ENCODE measurements at places on chromosomes 2 and 18.

DNA sequence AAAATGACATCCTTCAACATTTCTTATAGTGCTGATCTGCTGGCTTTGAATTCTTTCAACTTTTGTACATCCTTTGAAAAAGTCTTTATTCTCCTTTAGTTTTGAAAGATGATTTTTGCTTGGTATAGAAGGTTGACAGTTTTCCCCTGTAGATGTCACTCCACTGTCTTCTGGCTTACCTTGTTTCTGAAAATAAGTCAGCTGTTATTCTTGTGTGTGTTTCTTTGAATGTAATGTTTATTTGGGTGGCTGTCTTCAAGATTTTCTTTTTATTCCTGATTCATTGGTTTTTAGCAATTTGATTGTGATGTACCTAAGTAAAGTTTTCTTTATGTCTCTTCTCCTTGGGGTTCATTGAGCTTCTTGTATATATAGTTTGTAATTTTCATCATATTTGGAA is 47.6 kb downstream of the ACTR3 start:
- DNase-seq: no peak

DNA sequence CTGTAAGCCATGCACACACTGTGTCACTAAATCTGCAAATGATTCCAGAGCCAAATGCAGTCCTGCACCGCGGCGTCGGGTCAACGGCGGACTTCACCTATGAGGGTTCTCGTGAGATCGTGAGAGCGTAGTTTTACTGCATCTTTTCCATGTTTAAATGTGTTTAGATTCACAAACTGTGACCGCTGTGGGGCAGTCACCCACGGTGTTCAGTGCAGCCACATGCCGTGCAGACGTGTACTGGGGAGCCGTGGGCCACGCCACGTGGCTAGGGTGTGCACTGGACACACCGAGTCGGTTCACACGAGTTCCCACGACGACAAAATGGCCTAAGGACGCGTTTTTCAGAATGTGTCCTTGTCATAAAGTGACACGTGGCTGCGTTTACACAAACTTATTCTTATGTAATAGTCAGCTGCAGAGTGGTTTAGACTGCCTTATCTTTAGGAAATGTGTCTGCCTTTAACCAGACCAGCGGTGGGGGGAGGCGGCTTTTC is 34.1 kb downstream of the NFATC1 start:
- DNase-seq: no peak

DNA sequence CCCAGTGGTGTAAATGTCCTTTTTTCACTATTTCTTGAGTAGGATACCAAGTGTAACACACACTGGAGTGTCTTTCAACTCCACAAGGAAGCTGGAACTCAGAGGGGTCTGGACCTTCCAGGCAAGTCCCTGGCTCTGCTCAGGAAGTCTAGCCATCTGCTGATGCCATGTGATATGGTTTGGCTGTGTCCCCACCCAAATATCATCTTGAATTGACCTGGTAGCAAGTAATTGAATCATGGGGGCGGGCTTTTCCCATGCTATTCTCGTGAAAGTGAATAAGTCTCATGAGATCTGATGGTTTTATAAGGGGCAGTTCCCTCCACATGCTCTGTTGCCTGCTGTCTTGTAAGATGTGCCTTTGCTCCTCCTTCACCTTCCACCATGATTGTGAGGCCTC is 99.4 kb upstream of the CDC42EP3 start:
- no peak for DNase-seq

GRCh38 chr2:158782136-158782535 is 13.0 kb upstream of the DAPL1 start:
- DNase-seq: no peak

- no peak for DNase-seq
These were observed 51.2 kb downstream of the SLC14A2 start for GRCh38 chr18:45666520-45666919.

- DNase-seq: no peak
These were observed 77.2 kb upstream of the NDUFV2 start for GRCh38 chr18:9025091-9025838.

- no peak for DNase-seq
These were observed 18.6 kb downstream of the ERMN start for GRCh38 chr2:157307021-157307420.

GRCh38 chr2:181164699-181165098 is 184.3 kb downstream of the UBE2E3 start:
- no peak for DNase-seq

DNA sequence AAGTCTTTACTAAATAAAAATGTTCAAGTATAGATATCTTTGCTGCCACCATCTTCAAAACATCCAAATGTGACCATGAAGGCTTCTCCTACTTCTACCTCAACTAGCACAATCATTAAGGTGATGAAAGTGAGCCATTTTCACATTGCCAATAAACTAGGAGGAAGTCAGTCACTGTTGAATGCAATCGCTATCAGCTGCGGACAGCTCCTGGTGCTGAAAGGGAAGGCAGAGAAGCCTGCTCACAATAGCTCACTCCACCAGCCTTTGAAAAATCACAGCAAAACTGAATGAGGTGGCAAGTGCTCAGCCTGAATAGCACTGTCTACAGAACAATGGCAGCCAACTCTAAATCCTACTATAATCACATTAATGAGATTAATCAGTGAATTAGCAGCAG is 2.2 kb downstream of the MYT1L start:
- DNase-seq: no peak

DNA sequence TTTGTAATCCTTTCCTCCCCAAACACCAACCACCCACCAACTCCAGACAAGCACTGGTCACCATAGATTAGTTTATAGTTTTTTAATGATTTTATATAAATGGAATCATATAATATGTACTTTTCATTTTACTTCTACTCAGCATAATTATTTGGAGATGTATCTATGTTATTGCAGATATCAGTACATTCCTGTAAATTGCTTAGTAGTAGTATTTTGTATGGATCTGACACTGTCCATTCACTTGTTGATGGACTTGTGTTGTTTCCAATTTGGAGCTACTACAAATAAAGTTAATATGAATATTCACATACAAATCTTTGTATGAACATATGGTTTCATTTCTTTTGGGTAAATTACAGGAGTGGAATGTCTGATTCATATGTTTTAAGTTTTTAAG is 31.0 kb downstream of the ZC3H15 start:
- DNase-seq: no peak

GRCh38 chr2:88483200-88483599 is 30.7 kb upstream of the FOXI3 start:
- no peak for DNase-seq

GRCh38 chr2:157838442-157839161 is 37.5 kb downstream of the ACVR1 start:
- no peak for DNase-seq

GRCh38 chr2:133346654-133347053 is 221.6 kb downstream of the NCKAP5 start:
- no peak for DNase-seq

DNA sequence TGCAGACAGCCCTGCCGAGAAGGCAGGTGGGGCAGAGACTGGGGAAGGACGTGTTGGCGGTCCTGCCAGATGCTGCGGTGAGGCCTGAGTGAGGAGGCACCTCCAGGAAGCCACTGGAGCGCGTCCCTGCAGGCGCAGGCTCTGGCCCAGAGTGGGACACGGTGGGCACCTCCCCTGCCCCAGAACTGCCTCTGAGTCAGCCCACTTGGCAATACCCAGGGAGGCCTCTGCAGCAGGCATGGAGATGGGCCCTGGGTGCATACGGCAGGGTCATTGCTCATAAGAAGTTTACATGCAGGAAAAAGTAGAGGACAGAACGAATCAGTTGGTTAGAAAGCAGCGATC is 195.9 kb downstream of the TFCP2L1 start:
- DNase-seq: no peak

DNA sequence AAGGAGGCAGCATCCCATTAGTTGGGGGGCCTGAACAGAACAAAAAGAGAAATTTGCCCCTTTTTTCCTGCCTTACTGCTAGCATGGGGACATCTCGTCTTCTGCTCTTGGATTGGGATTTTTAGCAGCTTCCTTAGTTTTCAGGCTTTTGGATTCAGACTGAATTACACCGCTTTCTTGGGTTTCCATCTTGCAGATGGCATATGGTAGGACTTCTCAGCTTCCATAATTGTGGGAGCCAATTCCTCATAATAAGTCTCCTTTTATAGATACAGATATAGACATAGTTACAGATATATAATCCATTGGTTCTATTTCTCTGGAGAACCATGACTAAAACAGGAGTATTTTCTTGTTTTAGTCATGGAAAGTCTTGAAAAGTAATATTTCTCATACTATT is 5.2 kb upstream of the RAPGEF4 start:
- no peak for DNase-seq

DNA sequence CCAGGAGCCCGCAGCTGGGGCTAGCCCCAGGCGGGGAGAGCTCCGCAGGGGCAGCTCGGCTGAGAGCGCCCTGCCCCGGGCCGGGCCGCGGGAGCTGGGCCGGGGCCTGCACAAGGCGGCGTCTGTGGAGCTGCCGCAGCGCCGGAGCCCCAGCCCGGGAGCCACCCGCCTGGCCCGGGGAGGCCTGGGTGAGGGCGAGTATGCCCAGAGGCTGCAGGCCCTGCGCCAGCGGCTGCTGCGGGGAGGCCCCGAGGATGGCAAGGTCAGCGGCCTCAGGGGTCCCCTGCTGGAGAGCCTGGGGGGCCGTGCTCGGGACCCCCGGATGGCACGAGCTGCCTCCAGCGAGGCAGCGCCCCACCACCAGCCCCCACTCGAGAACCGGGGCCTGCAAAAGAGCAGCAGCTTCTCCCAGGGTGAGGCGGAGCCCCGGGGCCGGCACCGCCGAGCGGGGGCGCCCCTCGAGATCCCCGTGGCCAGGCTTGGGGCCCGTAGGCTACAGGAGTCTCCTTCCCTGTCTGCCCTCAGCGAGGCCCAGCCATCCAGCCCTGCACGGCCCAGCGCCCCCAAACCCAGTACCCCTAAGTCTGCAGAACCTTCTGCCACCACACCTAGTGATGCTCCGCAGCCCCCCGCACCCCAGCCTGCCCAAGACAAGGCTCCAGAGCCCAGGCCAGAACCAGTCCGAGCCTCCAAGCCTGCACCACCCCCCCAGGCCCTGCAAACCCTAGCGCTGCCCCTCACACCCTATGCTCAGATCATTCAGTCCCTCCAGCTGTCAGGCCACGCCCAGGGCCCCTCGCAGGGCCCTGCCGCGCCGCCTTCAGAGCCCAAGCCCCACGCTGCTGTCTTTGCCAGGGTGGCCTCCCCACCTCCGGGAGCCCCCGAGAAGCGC is 15.0 kb upstream of the GMPPA start:
- no peak for DNase-seq

DNA sequence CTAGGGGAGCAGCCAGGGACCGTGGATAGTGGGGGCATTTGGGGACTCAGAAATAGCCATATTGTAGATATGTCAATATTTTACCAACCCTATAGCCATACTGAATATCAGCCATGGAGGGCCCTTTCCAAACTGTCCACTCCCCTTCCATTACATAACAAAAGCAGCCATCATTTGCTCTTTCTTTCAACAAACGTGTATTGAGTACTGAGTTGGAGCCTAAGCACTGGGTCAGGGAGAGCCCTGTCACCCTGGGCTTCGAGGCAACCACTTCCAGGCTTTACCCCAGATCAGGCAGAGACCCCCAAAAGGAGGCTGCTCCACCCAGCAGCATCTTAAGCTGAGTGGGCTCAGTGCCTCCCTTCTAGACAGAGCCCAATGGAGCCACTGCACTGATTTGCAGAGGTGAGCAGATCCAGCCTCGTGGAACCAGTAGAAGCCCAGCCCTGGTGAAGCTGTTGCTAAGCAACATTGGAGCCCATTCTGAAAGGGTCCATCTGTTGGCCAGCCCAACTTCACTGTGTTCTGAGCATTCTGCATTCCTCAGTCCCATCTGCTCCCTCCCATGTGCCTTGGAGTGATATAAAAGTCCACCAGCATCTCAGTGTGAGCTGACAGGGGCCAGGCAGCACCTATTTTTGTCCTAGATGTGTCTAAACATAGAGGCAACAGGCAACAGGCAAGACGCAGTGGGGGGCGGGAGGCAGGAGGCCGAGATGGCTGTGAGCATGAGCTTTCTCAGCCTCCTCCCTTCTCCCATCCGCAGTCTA is 112.1 kb downstream of the PLB1 start:
- no peak for DNase-seq

GRCh38 chr2:172877826-172878225 is 142.2 kb downstream of the RAPGEF4 start:
- DNase-seq: no peak

DNA sequence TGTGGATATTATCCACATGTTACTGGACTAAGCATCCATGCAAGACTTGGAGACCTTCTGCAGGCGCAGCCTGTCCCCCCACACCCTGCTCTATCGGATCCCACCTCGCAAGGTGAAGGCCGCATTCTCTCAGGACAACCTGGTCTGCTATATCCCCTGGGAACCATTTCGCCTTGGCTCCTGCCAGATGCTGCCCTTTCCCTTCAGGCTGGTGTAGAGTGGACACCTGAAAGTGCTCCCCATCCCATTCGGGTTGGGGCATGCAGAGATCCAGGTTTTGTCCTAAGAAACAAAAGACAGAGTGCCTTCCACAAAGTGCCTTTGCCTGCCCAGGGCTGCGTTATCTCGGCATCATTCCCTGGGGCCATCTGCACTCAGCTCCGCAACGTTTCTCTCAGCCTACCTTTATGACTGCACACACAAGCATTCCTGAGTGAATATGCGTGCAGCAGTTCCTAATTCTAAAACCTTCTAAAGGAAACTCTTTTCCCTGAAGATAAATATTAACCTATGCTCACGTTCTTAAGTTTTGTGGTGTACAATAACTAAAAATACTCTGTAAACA is 20.5 kb downstream of the FHL2 start:
- no peak for DNase-seq

DNA sequence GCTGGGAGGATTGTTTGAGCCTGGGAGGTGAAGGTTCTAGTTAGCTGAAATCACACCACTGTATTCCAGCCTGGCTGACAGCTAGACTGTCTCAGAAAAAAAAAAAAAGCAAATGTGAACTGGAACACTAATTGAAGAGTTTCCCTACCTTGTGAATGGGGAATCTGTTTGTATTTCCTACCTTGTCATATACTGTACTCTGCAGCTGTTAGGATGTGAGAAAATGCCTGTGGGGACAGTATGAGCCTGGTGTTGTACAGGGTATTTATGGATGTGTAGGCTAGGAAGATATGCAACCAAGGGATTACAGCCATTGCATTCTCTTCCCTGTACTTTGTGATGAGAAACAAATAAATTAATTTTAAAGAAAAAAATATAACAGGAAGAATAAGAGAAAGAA is 113.3 kb upstream of the FAM117B start:
- no peak for DNase-seq

DNA sequence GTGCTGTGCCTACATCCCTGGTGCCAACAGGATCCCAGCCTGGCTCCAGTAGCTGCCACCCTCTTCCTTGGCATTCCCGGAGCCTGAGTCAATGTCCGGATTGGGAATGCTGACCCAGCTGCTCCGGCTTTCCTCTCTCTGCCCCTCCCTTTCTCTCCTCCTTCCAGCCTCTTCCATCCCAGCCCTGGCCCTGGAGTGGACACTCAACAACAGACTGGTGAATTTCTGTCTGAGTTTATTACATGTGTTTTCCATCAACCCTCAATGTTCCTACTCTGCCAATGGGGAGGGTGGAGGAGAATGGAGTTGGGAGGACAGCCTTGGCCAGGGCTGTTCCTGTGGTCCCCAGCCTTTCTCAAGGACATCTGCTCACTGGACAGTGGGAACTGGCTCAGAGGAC is 917 bp upstream of the PRKAG3 start:
- DNase-seq: no peak
